ENCODE measurements at places on chromosomes 6 and 20.
A peak's percentile ranks its signal among the peaks of the same experiment; 100 is the strongest.

GRCh38 chr6:85662251-85662650 is 19.6 kb upstream of the SYNCRIP start:
- DNase-seq: no peak

- no peak for DNase-seq
Measured at GRCh38 chr20:24701668-24702067, 232.2 kb downstream of the SYNDIG1 start.

DNA sequence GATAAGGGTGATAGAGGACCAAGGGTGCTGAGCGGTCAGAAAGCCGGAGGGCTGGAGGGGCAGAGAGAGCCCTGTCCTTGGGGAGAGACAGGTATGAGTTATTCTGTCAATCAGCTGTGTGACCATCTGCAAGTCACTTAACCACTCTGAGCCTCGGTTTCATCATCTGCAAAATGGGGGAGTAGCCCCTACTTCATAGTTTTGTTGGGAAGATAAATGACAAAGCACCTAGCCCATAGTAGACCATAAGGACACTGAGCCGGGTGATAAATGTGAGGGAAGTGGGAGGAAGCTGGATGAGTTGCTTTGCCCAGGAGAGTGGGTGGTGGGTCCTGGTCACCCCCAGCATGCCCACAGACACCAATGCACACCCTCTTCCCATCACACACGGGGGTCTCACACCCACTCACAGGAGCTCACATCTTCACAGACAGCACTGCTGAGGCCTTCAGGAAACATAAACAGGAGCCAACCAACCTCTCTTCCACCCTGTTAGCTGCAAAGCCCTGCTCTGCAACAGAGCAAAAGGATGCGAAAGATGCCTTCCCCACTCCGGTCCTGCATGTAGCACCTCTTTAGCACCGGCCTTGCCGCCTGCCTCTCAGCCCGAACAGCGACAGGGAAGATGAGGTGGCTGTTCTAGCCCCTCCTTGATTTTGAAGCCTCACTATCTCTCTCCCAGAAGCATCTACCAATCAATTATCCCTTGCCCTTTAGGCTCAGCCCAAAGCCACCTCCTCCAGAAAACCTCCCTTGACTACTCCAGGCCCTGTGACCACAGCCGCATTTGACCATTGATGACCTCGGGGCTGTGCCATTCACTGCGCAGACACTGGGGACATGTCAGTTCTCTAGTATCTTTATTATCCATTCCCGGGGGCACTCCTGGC is 18.9 kb downstream of the SPDEF start:
- no peak for DNase-seq

GRCh38 chr6:34746104-34746846 is 11.0 kb upstream of the SNRPC start:
- peak; percentile 5 for DNase-seq

Measured in body of pancreas (tissue), 4 donors.